Natural killer cell treated with Interleukin-12 subunit alpha and Interleukin-12 subunit beta and Interleukin-15 and Interleukin-18, amount 100 ng/mL, for 72 hours (primary cell): ENCODE measurements at places on chromosomes 6 and 20.

- peak; percentile 66 for DNase-seq
- peaks cover 16% of the 10 kb centered on the region for H3K27me3 ChIP-seq
- no peak within 1 kb of the TSS for H3K27ac ChIP-seq
- no peaks in the 10 kb centered on the region for H3K4me1 ChIP-seq
Observed at GRCh38 chr6:136550330-136551071, at the start of gene MAP7. TSS of gene MAP7 (minus strand) at chr6:136550422. CDS start at chr6:136550408, 14 bp downstream.

GRCh38 chr6:161429921-161430490, 156.1 kb upstream of the AGPAT4 start:
- H3K4me1 ChIP-seq: no peaks in the 10 kb centered on the region

DNA sequence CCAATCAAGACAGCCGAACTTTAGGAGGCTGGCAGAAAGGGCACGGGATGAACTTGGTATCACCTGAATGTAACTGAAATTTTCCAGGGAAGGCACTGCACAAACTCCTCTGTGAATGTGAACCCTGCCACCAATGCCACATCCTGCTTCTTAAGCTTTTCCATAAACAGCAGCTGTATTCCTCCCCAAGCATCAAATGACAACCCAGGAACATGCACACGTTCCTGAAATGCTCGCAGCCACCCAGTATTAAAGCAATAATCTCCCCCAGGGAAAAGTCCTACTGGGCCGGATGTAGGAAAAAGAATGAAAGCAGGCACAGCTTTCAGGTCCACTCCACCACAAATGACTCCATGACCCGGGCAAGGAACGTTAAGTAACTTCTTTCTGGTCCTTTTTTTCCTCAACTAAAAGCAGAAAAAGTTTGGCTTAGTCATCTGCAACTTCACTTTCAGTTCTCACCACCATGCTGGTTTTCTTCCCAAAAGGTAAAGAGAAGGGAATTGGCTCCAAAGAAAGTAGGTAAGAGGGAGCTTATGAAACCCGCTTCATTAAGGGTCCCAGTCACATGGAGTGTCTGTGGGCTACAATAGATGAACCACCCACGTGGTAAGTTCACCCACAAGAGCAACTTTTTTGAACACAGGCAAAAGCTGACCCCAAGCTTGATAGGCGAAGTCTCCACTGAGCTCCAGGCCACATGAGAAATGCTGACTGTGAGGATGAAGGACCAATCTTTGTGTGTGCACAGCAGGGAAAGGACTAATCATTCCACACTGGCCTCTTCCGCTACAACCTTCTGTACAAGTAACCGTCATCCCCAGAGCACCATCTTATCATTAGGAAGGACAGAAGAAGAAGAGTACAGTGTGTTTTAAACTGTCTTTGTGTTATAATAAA, 90.1 kb downstream of the HIVEP2 start:
- peak overlapping the region; percentile 84 for H3K27ac ChIP-seq
- peaks cover 72% of the 10 kb centered on the region for H3K4me1 ChIP-seq
- no peak for DNase-seq
- peak overlapping the region; percentile 81 for H3K4me3 ChIP-seq

- H3K36me3 ChIP-seq: no peaks in the 10 kb centered on the region
- H3K27ac ChIP-seq: no peak overlapping the region
Observed at GRCh38 chr6:167408235-167408869, 83.5 kb downstream of the TTLL2 start.

- H3K27me3 ChIP-seq: no peaks in the 10 kb centered on the region
- DNase-seq: no peak
Observed at GRCh38 chr6:130240232-130240631, 17.5 kb upstream of the SAMD3 start.
